ENCODE measurements at places on chromosomes 13 and 19.

DNA sequence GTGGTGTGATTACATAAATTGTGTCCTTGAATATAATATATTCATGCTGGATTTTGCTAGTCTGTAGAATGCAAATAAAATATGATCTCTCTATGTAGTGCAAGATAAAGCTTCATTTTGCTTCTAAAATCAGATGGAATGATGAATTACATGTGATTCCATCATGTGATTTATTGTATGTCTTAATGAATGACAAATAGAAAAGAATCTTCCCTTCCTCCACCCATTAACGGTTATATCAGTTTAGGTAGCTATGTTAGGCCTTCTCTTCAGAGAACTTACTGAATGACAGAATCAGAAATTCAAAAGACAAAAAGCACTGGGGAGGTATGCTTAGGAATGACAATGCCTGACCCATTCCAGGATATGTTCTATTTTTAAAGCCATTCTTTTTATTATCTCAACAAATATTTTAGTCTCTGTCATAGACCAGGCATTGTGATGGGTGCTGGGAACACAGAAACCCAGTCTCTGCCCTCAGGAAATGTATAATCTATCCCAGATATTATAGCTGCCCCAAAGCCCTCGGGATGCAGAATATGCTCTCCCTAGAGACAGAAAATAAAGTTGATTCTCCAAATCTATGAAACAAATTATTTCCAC, 90.6 kb downstream of the TEX26 start:
- DNase-seq, result no peak

DNA sequence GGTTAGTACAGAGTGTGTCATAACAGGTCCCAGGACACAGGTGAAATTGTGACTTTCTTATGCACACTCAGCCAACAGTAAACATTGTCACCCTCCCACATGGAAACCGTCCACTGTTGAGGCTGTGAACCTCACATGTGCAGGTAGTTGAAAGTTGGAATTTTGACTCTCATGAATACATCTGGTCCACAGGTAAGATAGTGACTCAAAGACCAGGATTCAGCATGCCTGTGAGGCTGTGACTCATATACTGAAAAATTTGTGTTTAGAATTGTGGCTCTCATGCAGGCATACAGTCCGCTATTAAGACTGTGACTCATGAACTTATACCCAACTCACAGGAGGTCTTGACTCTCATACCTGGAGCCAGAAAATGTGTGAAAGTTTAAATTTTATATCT, 67.8 kb downstream of the ZNF728 start:
- no peak for DNase-seq

GRCh38 chr19:49017666-49018351, 918 bp upstream of the LHB start:
- DNase-seq, result peak; percentile 36

DNA sequence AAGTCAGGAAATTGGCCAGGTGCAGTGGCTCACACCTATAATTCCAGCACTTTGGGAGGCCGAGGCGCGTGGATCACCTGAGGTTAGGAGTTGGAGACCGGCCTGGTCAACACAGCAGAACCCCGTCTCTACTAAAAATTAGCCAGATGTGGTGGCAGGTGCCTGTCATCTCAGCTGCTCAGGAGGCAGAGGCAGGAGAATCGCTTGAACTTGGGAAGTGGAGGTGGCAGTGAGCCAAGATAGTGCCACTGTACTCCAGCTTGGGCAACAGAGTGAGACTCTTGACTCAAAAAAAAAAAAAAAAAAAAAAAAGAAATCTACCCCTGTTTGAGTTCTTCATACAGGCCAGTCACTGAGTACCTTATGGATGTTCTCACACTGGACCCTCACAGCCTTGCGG, 42.0 kb downstream of the SLC15A1 start:
- no peak for DNase-seq

GRCh38 chr19:39516270-39516669, 1.3 kb downstream of the SELENOV start:
- no peak for DNase-seq

- DNase-seq, result no peak
Measured at GRCh38 chr19:17303940-17304267, 679 bp upstream of the ABHD8 start.

DNA sequence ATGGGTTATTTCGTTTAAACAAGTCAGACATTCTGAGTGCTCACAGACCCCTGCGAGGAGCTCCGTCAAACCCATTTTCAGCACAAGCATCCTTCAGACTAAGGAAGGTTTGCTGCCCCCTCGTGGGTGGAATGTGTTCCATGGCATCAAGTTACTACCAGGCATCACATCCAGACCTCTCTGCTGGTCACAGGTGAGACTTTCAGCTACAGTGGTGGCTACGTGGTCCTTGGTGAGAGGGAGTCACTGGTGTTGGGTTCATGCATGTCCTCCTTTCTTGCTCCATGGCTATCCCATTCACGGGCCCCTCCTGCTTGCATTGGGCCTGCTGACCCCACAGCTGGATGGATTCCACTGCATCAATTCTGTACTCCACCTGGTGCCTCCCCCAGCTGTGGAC, 9.1 kb upstream of the LILRB5 start:
- DNase-seq, result peak; percentile 37

Measured in NCI-H2227 treated with DMSO at 0.1 percent for 48 hours (cell line).